Stimulated activated CD8-positive, alpha-beta memory T cell treated with anti-CD3 and anti-CD28 coated beads, Interleukin-15, amount 100 ng/mL, for 48 hours (primary cell): ENCODE measurements at places on chromosomes 5 and 9.

- DNase-seq = no peak
Observed at GRCh38 chr5:124512952-124513632, 233.3 kb downstream of the ZNF608 start.

- no peak for DNase-seq
Observed at GRCh38 chr5:6505783-6506557, 57.3 kb downstream of the UBE2QL1 start.

GRCh38 chr9:131800366-131800765 is 60.5 kb upstream of the RAPGEF1 start:
- no peak for DNase-seq

DNA sequence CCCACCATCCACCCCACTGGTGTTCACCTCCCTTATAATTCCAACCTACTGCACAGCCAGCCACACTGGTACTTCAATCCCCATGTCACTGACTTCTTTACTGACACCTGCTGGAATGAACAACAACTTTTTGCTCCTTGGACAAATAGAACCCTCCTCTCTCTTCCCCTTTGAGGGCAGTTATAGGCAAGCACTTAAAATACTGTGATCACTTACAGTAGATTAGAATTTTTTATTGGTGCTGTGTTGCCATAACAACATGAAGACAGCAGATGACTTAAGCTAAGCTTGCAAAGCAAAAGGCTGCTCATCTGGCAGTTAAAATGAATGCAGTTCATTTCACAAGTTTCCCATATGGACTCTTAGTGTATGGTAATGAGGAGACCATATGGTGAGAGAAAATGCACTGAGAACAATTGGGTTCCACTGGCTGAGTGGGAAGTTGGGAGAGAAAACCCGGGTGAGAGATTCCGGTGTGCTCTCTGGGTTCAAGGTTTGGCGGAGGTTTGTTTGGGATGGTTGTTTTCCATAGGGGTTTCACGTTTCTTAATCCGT is 374.3 kb downstream of the EBF1 start:
- no peak for DNase-seq

- no peak for DNase-seq
Observed at GRCh38 chr9:78973907-78974306, 597.9 kb upstream of the TLE4 start.
